ENCODE measurements at places on chromosomes 6 and 20.

- DNase-seq = no peak
Observed at GRCh38 chr6:24757611-24758010, 17.1 kb upstream of the GMNN start.

- no peak for DNase-seq
Observed at GRCh38 chr6:11146117-11146826, 34.7 kb upstream of the ERVFRD-1 start.

GRCh38 chr6:56292505-56293181 is 45.3 kb upstream of the COL21A1 start:
- peak; percentile 48 for DNase-seq

- DNase-seq = no peak
Observed at GRCh38 chr20:51542571-51543421, at the start of gene NFATC2. NFATC2 (minus strand) TSS chr20:51542719; CDS start chr20:51542499, 220 bp downstream.

DNA sequence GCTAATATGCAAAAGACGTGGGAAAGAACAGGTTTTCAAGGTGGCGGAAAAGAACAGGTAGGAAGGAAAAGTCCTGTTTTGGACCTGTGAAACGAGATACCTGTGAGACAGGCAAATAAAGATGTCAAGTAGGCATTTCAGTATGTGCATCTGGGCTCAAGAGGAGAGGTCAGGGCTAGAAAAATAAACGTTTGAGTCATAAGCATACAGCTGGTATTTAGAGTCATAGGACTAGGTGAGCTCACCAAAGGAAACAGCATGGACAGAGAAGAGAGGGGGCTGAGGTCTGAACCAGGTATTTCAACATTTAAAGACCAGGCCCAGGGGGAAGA is 14.9 kb downstream of the MTFR2 start:
- DNase-seq = no peak

- DNase-seq = no peak
Observed at GRCh38 chr6:100153636-100154275, 159.7 kb upstream of the MCHR2 start.

DNA sequence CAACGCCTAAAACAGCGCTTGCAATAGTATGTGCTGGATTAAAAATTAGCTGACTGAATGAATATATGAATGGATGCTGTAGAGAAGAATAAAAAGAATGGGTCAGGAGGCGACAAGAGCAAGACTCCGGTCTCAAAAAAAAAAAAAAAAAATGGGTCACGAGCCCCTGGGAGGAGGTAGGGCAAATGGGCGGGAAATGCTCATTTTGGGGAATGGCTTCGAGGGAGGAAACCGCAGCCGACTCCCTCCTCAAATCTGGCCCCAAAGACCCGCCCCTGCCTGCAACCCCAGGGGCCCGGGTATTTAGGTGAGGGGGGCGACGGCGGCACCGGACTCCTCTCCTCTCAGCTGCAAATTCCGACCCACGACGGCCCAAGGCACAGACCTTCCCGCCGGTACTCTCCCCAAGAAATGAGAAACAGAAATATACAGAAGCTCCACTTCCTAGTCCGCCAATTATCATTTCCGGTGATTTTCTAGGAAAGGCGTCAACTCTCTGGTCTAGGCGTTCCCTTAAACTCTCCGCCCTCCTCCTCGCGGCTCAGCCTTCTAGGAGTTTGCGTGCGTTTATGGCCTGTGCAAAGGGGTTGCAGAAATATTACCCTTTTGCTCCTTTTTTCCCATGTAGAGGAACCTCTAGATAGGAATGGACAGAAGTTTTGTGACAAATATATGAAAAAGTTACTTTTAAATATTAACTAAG is at the start of gene ZNF311:
Gene ZNF311 (minus strand): TSS at position 133 of the 703 bp plus-strand sequence. CDS start 1,361 bp downstream, outside the sequence.
- DNase-seq = peak; percentile 65

Measured in EL (cell line).